ENCODE measurements at places on chromosomes 16 and 17.

DNA sequence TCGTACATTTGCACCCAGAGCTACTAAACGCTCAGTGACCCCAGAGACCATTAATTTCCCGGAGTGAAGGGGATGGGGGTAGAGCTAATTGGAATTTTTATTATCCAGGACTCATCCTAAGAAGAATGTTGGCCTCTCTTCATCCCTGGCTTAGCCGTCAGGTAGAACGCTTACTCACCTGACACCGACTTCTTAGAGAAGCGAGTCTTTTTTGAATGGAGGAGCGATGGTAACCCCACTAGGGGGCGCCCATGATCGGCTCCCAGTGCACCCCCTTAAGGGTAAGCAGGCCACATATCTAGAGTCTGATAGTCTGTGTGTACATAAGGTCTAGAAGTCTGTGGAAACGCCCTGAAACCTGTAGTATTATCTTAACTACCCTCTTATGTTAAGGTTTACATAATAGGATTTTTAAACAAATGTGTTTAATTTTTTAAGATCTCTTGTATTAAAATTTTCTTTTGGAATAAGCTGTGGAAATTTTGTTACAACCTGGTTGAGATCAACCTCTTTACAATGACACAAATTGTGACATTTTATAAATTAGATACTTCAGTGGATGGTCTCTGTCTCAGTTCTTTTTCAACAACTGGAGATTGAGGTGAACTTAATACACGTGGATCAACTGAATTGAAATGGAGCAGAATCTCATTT is 229.8 kb downstream of the CPPED1 start:
- no peak for DNase-seq

GRCh38 chr16:30797670-30798309 is 10.8 kb upstream of the ZNF629 start:
- DNase-seq = no peak

GRCh38 chr17:66944351-66945146 is 20.0 kb upstream of the CACNG4 start:
- DNase-seq = no peak

GRCh38 chr17:78266231-78266631 is 34.8 kb downstream of the TMEM235 start:
- DNase-seq = no peak

DNA sequence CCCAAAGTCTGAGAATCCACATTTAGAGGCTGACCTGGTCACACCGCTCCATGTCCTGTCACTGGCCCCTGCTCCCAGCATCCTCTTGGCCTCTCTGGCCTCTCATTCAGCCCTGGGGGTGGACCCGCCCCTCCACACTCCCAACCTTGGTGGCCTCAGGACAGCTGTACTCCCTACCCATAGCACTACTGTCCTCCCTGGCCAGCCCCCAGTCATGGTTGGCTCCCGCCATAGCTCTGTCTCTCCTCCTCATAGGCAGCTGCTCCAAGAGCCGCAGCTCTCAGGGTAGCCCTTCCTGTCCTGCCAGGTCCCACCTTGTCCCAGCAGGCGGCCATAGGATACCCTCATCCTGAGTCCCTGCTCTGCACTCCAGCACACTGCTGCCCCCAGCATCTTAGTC is 38.0 kb upstream of the PHB1 start:
- no peak for DNase-seq

DNA sequence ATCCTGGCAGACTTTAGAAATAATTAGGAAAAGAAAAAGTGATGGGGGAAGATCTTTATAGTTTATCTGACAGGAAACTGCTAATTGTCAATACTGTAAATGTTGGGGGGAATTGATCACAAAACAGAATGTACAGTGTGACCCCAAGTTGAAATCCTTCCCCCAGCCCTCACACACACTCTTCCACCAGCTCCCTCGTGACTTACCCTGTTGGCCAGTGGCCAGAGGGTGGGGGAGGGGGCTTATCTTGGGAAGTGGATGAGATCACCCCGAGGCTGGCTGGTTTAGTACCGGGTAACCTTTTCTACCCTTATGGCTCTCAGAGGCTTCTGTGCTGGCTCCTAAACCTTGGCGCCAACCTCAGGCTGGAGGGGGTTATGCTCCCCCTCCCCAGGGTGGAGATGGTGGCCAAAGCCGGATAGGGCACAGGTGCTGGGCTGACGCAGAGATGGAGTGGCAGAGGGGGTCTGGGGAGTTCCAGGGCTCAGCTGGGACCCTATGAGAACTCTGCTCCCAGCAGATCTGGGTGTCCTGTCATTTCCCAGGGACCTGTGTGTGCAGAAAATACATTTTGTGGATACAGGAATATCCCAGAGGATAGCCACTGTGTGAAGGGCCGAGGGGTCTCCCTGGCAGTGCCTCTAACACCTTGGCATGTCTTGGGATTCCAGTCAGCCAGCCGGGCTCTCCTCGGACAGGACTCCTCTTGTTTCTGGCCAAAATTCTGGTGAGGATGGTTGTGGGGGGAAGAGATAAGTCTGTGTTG is 18.6 kb downstream of the CDH16 start:
- peak; percentile 21 for DNase-seq

DNA sequence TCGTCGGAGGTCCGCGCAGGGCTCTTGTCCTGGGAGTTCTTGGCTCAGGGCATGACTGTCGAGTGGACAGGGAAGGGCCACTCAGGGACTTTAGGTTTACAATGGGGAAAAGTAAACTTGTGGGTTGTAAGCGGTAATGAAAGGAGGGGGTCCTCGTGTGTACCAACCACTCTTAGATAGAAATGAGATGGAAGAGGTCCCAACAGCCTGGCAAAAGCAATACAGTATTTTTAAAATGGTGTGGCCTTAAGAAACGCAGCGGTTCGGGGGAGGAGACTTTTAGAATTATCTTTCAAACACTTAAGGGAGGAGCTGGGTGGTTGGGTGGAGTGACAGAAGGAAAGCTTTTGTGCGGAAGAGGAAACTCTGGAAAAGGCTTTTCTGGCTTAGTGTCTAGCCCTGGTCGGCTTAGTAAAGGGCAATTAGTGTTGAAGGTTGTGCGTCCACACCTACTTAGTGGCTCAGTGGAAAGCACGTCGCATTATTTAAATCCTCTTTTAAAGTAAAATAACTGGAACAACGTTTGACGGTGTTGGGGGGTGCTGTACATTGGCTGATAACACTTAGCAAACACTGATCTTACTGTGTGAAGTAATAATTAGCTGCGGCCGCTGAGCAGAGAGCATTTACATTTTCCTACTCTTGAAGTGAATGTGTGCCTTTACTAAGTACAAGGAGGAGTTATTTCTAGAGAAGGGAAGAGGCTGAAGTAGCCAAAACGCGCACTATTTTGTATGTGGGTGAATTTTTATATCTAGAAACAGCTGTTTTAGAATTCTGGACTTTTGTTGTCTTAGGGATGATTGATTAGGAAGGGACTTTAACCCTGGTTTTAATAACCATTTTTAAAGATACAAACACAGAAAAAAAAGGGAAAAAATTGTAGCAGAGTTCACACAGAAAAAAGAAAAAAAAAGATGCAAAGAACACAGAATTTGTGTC is 1.0 kb downstream of the WSB1 start:
- peak; percentile 53 for DNase-seq

GRCh38 chr16:86490859-86491639 is 19.3 kb upstream of the FOXF1 start:
- no peak for DNase-seq

DNA sequence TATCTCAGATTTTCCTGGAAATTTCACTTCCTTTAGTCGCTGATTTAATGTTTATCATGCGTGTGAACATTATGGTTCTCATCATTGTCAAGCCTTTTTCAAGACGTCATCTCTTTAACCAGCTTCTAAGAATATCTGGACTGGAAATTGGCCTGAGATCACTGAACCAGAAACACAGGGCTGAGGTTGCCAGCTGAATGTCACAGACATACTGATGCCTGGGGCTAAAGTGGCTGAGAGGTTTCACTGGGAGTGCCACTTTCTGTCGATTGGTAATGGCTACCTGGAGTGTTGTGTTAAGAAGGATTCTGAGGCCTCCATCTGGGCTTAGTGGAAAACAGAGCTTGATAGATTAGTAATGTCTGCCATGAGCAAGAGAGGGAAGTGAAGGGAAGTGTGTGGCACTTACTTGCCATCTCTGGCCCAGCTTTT is 54.2 kb downstream of the CRISPLD2 start:
- DNase-seq = no peak

GRCh38 chr16:1913327-1914083 is 4.7 kb downstream of the HS3ST6 start:
- DNase-seq = no peak

DNA sequence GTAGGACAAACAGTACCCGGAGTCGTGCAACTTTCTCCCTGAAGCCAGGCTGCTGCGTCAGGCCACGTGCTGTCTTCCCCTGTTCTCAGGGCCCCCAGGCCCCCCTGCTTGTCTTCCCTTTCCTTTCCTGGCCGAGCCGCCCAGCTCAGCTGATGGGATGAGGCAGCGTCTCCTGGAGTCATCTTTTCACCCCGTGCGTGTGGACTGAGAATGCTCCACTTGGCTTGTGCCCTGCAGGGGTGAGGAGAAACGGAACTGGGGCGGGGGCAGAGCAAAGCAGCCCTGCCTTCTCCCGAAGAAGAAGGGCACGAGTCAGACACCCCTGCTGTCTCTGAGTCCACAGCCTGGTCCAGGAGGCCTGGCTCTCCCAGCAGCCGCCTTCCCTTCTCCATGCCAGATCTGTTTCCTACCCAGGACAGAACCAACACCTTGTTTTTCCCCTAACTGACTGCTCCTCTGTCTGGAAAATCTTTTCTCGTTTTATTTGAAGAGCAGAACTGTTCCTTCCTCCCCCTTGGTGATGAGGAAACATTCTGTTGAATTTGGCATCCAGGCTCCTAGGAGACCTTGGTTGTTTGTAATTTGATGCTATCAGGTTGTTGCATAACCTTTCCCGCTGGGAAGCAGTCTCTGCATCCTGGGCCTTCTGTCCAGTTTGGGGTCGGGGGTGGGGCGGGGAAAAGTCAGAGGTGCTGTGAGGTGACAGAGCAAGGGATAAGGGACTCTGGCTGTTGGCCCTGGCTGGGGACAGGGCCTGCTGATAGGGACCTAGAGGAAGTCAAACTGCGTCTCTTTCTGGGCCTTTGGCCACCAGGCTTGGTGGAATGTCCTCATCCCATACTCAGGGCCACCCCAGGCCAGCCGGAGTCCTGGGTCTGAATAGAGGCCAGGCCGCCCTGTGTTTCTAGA is 78.8 kb downstream of the WIPI1 start:
- peak; percentile 96 for DNase-seq

GRCh38 chr17:76379275-76379641 is 5.2 kb upstream of the SPHK1 start:
- DNase-seq = no peak

GRCh38 chr16:8758022-8758421 is 39.4 kb downstream of the TMEM186 start:
- DNase-seq = no peak

- no peak for DNase-seq
Observed at GRCh38 chr17:5705876-5706576, 121.7 kb upstream of the NLRP1 start.

DNA sequence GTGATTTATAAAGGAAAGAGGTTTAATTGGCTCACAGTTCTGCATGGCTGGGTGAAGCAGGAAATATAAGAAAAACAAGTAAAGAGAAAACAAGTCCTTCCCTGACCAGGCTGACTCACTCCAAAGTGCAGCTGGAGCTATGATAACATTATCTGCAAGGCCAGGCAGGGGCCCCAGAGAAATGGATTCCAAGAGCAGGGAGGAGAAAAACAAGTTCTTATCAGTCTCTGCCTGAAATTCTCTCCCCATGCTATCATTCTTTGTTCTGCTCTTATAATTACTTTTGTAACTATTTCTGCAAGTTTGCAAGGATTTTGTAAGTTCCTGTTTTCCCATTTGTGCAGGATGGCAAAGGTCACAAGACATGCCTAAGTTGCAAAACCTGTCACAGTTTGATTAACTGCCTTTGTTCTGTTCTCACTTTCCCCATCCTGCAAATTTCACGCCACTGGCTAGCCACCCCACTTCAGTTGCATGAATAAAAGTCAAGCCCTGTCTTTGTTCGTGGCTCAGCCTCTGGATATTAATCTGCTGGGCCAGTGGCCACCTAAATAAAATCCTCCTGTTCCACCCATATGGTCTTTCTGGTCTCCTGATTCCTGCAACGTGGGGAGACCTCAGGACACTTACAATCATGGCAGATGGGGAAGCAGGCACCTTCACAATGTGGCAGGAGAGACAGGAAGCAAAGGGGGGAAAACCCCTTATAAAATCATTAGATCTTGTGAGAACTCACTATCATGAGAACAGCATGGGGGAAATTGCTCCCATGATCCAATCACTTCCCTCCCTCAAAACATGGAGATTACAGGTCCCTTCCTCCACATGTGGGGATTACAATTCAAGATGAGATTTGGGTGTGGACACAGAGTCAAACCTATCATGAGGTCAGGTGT is 13.1 kb downstream of the ABCA9 start:
- peak; percentile 51 for DNase-seq

DNA sequence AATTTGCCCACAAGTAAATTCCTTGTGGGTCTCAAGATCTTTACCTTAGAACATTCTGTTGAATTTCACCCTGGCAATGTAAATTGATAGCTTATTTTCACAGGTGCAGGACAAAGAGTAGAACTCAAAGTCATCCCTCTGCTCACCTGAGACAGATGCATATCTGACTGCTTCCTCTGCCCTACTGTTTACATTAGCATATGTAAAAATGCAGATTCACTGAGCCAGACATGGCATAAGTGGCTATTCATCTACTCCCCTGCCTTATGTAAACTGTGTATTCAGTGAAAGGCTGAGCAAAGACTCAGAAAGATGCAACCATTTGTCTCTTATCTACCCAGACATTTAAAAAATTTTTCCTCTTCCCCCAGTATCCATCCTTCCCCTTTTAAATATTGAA is 22.3 kb upstream of the MILR1 start:
- DNase-seq = no peak

DNA sequence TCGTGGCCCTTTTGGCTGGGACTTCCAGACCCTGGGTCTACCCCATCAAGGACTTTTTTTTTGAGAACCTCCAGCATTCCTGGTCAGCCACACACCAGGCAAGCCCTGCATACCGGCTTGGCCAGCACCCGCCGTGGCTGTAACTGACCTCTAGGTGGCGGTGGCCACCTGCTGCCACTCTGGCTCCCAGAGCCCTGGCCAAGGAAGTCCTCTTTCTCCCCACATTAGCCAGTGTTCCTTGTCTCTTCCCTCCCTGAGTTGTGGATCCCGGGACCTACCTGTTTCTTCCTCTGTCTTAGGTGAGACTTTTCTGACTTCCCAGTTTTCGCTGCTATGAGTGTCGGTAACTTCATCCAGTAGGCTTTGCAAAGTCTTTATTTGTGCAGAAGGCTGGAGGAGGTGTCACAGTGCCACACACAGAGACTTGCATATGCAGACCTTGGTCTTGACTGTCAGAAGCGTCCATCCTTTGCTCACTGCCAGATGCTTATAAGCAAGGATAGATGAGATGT is 348.3 kb downstream of the CPPED1 start:
- DNase-seq = no peak

Measured in GM04503 (cell line).